Hair follicle dermal papilla cell (primary cell): ENCODE measurements at places on chromosomes 1 and 21. TPM values are rescaled to one million over a fixed set of nuclear protein-coding genes. Genes with fewer than 3 reads are reported as not detected.

The ZBTB8A gene
- 7.7 and 8.6 TPM in 2 replicates for total RNA-seq

The TCP10L gene
- under 0.01 TPM in 1 of 2 replicates, not detected in the other for total RNA-seq

The ATP6V1G3 gene
- total RNA-seq: not detected in 2 replicates

The MANEAL gene
- total RNA-seq: 1.6 and 1.8 TPM in 2 replicates

The E2F2 gene
- 0.16 and 0.24 TPM in 2 replicates for total RNA-seq

The SPRR2E gene
- not detected in 2 replicates for total RNA-seq

The LCE3E gene
- total RNA-seq: not detected in 2 replicates

The KRTAP13-2 gene
- total RNA-seq: not detected in 2 replicates

The GIPC2 gene
- total RNA-seq: under 0.01 and 0.12 TPM in 2 replicates

The CNKSR1 gene
- total RNA-seq: not detected in 2 replicates

The TRIM63 gene
- not detected in 2 replicates for total RNA-seq

The GBP2 gene
- 29.0 and 38.9 TPM in 2 replicates for total RNA-seq

The NHLH1 gene
- total RNA-seq: 0.12 and 0.16 TPM in 2 replicates

The MSH4 gene
- total RNA-seq: 0.12 and 0.16 TPM in 2 replicates

The MIXL1 gene
- total RNA-seq: not detected in 2 replicates

The RGS13 gene
- not detected in 2 replicates for total RNA-seq

The MTF1 gene
- 3.2 and 3.4 TPM in 2 replicates for total RNA-seq

The AGBL4 gene
- total RNA-seq: under 0.01 and 0.16 TPM in 2 replicates

The CACNA1S gene
- not detected in 2 replicates for total RNA-seq

The G0S2 gene
- total RNA-seq: 0.85 and 3.1 TPM in 2 replicates

The RAP1GAP gene
- total RNA-seq: 0.16 and 0.24 TPM in 2 replicates

The AADACL3 gene
- not detected in 2 replicates for total RNA-seq

The SLAMF1 gene
- total RNA-seq: not detected in 2 replicates

The PLEKHN1 gene
- 0.49 and 0.65 TPM in 2 replicates for total RNA-seq

The CA6 gene
- not detected in 2 replicates for total RNA-seq

The FAM163A gene
- not detected in 2 replicates for total RNA-seq

The FNDC5 gene
- 1.1 and 4.3 TPM in 2 replicates for total RNA-seq

The VCAM1 gene
- 13.1 and 32.8 TPM in 2 replicates for total RNA-seq

The CALML6 gene
- total RNA-seq: 0.16 and 1.2 TPM in 2 replicates

The OLFML2B gene
- total RNA-seq: 84.0 and 126 TPM in 2 replicates

The PALMD gene
- total RNA-seq: 3.2 and 4.6 TPM in 2 replicates
